Stimulated activated CD4-positive, alpha-beta T cell treated with anti-CD3 and anti-CD28 coated beads, TNF-alpha, amount 100 ng/mL, for 48 hours (primary cell): ENCODE measurements at places on chromosomes 13 and 19.

DNA sequence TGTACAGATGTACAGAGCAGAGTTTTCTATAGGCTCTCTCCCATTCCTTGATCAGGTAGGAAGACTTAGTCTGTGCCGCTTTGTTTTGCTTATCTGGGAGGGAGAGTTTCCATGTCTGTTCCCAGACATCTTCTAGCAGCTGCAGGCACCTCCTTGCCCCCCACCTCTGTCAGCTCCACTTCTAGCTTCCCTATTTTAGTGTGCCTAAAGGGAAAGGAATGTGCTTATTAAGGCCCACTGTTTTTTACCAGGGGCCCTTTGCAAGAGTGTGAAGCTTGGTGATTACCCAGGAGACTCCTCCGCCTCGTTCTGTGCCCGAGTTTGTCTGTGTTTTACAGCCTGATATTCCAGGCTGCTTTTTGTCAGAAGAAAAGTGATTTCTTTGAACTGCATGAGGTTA is 1984.4 kb downstream of the OLFM4 start:
- no peak for DNase-seq

GRCh38 chr19:13600091-13600490 is 93.8 kb upstream of the CACNA1A start:
- no peak for DNase-seq

GRCh38 chr13:32042551-32042950 is 11.0 kb downstream of the FRY start:
- no peak for DNase-seq

- DNase-seq, result no peak
Measured at GRCh38 chr19:34228347-34228746, 26.0 kb upstream of the GARRE1 start.

- DNase-seq, result no peak
Measured at GRCh38 chr19:44755219-44755618, 6.7 kb downstream of the BCL3 start.

DNA sequence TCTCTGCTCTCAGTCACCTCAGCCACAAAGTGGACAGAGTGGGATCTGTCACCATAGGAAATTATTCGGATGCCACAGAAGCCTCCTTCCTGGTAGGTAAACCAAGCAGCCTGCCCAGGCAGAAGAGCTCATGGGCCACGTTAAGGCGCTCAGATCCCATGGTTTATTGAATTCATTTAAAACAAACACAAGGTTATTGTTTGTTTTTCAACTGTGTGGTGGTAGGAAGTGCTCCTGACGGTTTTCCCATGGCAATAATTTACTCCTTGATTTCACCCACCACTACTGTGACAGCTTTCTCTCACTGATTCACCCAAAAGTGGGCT is 14.4 kb downstream of the BCAM start:
- DNase-seq, result no peak

DNA sequence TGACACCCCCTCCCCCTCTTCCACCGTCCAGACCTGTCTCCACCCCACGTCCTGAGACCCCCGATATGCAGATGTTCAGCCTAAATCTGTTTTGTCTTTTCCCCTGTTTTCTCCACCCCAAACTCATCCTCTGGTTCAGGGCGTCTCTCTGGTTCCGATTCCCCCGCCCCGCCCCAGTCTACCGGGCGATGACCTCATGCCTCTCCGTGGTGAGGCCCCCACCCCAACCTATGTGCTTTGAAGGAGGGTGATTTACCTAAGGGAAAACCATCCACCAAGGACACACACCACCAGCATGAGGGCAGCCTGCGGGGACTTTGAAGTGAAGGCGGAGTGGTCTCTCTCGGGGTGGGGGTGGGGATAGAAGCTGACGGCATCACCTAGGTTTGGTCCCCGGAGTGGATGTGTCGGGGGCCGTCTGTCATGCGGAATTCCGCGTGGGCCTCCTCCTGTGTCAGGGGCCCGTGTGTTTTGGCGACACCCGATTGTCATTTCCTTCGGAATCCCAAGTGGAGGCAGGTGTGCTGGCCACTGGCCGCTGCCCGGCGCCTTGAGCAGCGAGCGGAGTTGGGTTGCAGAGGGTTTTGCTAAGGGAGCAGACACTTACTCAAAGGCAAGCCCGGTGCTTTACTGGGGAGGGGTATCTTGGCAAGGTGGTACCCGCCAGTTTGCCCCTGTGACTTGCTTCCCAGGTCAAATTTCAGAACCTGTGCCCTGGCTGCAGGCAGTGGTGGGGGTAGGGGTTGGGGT is 1.4 kb downstream of the FZR1 start:
- DNase-seq, result no peak

DNA sequence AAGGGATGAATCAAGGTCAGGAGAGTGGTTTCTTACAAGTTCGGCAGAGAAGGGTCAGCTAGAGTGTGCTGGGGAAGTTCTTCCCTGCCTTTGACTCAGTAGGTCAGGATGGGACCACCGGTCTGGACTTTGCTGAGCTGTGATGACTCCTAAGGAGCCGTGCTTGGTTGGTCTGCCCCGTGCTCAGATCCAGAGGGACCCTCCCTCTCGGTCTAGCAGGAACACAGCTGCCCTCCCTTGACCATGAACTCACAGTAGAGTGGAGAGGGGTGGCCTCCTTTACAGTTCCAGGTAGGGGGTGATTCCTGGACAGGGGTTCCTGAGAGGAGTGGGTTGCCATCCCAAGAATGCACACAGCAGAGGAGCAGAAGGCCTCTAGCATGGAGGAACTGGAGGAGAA is 4.3 kb downstream of the RPS19 start:
- no peak for DNase-seq
